Myometrial cell (primary cell): ENCODE measurements at places on chromosomes 4 and X. TPM values are rescaled to one million over a fixed set of nuclear protein-coding genes. Genes with fewer than 3 reads are reported as not detected.

The GPRASP1 gene
- 0.58 and 1.2 TPM in 2 replicates for total RNA-seq

The AKAP14 gene
- not detected in 2 replicates for total RNA-seq

The MSANTD1 gene
- total RNA-seq: not detected in 2 replicates

The CWH43 gene
- total RNA-seq: not detected in 2 replicates

The CABS1 gene
- not detected in 2 replicates for total RNA-seq

The TREX2 gene
- not detected in 2 replicates for total RNA-seq

The MBNL3 gene
- total RNA-seq: 0.86 and 17.0 TPM in 2 replicates

The PNMA5 gene
- not detected in 2 replicates for total RNA-seq

The CCNA2 gene
- 83.6 and 86.7 TPM in 2 replicates for total RNA-seq

The CXCL1 gene
- total RNA-seq: 12.7 and 17.7 TPM in 2 replicates

The KCNE5 gene
- under 0.01 TPM in 1 of 2 replicates, not detected in the other for total RNA-seq

The MAGEB2 gene
- total RNA-seq: not detected in 2 replicates

The NDST3 gene
- not detected in 2 replicates for total RNA-seq

The MMRN1 gene
- not detected in 2 replicates for total RNA-seq

The TCEANC gene
- 1.7 and 3.7 TPM in 2 replicates for total RNA-seq
